Mammary microvascular endothelial cell (primary cell): ENCODE measurements at places on chromosomes 1 and 21. TPM values are rescaled to one million over a fixed set of nuclear protein-coding genes. Genes with fewer than 3 reads are reported as not detected.

Gene WNT4
- not detected in 2 replicates for total RNA-seq

Gene PADI1
- total RNA-seq, result 0.05 TPM in 1 of 2 replicates, not detected in the other

Gene PKP1
- total RNA-seq, result 0.15 TPM in 1 of 2 replicates, not detected in the other

Gene OVAAL
- total RNA-seq, result not detected in 2 replicates

Gene PTGFRN
- 9.0 and 13.8 TPM in 2 replicates for total RNA-seq

Gene KRTAP21-2
- total RNA-seq, result not detected in 2 replicates

Gene LCE1D
- total RNA-seq, result not detected in 2 replicates

Gene NPR1
- total RNA-seq, result 14.5 and 15.3 TPM in 2 replicates

Gene PDC
- total RNA-seq, result not detected in 2 replicates

Gene TDRD5
- under 0.01 and 0.05 TPM in 2 replicates for total RNA-seq

Gene GJA8
- not detected in 2 replicates for total RNA-seq

Gene PALMD
- total RNA-seq, result 79.6 and 85.6 TPM in 2 replicates

Gene BGLAP
- not detected in 2 replicates for total RNA-seq

Gene RGS1
- total RNA-seq, result not detected in 2 replicates

Gene ALDH4A1
- total RNA-seq, result 32.4 and 32.7 TPM in 2 replicates

Gene AADACL4
- not detected in 2 replicates for total RNA-seq

Gene DMRTA2
- not detected in 2 replicates for total RNA-seq
